ENCODE measurements at places on chromosomes 7 and 10.

- DNase-seq, result peak; percentile 58
These were observed 930 bp downstream of the GIMAP6 start for GRCh38 chr7:150631084-150631826.

- no peak for DNase-seq
These were observed 14.8 kb downstream of the BBS9 start for GRCh38 chr7:33143996-33144718.

GRCh38 chr7:147798001-147798400, 792.6 kb upstream of the C7orf33 start:
- DNase-seq, result no peak

- no peak for DNase-seq
These were observed 8.8 kb upstream of the GET4 start for GRCh38 chr7:867406-868188.

GRCh38 chr10:61752111-61753011, 89.6 kb downstream of the CABCOCO1 start:
- DNase-seq, result no peak

GRCh38 chr10:77422491-77423338, 214.9 kb downstream of the KCNMA1 start:
- DNase-seq, result no peak

GRCh38 chr10:3210251-3210877, 37.8 kb upstream of the PITRM1 start:
- no peak for DNase-seq

DNA sequence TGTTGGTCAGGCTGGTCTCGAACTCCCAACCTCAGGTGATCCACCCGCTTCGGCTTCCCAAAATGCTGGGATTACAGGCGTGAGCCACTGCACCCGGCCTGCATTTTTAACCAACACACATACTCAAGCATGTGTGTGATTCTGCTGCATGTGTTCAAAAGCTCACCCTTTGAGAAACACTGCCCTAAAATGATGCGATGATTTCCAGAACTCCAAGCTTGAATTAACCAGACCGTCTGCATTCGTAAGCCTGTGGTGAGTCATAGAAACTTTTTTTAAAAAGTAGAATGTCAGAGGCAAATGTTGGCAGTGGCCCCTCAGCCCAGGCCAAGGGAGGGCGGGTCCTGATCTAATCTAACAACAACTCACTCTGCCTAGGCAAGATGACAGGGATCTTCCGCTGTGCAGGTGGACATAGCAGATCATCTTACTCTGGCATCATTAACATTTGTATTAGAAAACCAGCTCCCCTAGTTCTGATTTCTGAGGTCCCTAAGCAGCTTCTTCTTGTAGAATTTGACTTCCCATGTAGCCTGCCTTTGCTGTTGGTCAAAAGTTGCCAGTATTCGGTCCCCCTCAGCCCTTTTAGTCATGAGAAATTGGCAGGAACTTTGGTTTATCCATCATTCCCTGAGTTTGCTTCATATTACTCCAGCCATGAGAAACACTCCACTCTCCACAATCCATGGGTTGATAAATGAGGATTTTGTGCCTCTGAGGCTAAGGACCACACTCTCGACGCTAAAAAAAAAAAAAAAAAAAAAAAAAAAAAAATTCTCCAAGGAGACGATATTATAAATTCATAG, 190.4 kb downstream of the SKIDA1 start:
- DNase-seq, result no peak

DNA sequence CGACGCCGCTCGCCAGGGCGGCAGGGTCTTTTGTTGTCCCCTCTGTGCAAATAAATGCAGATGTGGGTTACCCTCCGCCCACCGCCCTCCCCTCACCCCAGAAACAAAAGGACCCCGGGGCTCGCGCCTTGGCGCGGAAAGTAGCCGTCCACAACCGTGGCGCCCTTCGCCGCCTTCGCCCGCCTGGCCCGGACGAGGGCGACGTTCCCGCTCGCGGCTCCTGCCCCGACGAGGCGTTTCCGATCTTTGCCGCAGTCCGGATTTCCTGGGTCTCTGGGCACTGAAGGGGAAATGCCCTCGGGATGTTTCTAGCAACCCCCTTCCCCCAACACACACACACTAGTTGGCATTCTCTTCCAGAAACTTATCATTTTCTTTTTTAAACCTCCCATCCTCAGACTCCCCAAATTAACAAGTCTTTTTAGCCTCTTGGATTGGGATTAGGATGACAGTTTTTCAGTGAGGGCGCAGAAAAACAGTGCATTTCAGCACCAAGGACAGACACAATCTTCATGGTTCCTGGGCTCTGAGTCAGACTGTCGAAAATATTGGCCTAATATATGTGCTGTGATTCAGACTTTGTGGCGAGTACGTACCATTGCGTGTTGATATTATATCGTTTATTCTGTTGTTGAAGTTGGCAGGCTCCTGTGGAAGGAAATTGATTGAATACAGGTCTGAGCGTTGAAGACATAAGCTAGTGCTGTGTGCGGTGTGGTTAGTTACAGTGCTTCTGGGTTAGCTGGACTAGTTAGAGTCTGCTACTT, 771 bp downstream of the PHYHIPL start:
- no peak for DNase-seq

DNA sequence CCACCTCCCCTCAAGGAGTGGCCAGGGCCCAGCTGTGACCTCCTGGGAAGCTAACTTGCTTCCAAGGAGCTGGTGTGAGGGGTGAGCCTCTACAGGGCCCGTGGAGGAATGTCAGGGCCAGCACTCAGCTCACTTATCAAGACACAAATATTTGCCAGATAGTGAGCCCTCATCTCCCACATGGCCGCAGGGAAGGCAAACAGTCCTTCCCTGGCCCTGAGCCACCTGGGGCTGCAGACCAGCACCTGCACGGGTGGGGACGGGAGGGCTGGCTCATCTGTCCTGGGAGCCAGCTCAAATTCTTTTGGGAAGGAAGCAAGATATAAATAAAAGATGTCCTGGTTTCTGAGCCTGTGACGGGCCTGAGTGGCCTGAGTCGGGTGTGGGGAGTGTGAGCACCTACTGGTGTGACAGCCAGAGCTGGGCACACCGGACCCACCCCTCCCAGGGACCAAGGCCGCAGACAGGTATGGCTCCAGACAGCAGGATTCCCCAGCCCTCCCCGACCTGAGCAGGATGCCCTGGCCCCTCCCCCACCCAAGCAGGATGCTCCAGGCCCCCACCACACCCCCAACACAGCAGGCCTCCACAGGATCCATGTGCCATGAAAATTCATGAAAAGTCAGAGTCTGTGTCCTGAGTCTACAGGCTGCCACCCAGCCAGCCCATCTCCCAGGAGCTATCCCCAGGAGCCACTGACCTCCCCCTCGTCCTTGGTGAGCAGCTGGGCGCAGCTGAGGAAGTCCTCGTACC, 148.0 kb downstream of the MAPK8 start:
- no peak for DNase-seq

- DNase-seq, result no peak
These were observed 138.3 kb downstream of the ZMIZ1 start for GRCh38 chr10:79207096-79207357.

GRCh38 chr10:102399217-102400021, 3.9 kb downstream of the NFKB2 start:
- DNase-seq, result peak; percentile 88

- DNase-seq, result no peak
These were observed 165.5 kb downstream of the SNX13 start for GRCh38 chr7:17774716-17775288.

DNA sequence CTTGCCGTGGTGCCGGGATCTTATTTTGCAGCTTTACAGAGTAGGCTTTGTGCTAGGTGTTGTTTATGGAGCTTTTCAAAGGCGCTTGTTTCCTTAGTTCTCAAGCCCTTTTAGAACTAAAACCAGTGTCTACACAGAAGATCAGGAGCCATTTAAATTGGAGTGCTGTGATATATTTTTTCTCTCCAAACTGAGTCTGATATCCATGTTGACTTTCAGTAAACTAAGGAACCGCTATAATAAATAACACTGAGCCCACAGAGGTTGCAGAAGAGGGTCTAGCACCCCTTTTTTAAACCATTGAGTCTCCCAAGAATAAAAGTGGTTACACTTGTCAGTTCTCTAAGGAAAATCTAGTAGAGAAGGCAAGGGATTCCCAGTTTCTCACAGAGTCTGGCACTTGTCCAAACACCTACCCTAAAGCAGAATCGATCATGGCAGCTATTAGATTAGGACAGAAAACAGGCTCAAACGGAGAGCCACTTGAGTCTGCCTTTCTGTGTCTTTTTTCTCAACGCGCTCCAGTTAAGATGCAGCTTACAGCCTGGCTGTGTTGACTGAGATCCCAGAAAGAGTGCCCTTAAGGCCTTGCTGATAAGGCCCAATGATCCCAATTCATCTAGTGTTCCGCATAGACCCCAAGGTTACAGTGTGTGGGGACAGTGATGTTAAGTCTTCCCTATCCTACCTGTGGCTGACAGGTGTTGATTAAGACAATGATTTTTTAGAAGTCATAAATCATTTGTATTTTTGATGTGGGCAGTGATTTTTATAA, 804 bp downstream of the TMEM106B start:
- DNase-seq, result no peak

- DNase-seq, result no peak
These were observed 76.1 kb downstream of the CYP26A1 start for GRCh38 chr10:93149761-93150160.

DNA sequence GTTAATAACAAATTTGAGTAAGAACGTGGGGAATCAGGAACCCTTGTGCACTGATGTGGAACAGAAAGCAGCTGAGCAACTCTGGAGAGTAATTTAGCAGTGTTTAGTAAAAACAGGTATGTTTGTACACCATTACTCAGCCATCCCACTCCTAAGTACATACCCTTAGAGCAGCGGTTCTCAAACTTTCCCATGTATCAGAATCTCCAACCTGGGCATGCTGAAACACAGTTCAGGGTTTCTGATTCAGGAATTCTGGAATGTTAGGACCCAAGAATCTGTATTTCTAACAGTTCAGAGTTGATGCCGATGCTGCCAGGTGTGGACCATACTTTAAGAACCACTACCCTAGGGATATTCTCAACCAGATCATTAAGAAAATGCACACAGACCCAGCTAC, 5.1 kb downstream of the SGMS1 start:
- no peak for DNase-seq

DNA sequence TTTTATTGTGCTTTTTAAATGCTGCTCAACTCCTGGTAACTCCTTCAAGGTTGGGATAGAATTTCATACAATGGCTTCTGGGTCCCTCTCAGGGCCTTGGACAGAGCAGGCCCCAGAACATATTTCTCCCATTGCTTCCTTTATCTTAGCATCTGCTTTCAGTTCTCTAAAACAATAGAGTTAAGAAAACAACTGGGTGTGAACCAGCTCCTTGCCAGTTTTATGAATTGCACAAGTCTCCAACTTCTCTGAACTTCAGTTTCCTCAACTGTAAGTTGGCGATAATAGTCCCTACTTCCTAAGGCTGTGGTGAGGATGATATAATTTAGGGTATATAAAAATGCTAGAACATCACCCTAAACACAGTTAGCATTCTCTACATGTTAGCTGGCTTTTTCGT, 77.0 kb upstream of the INHBA start:
- no peak for DNase-seq

- no peak for DNase-seq
These were observed 98.9 kb downstream of the ANKRD61 start for GRCh38 chr7:6130007-6130587.

- no peak for DNase-seq
These were observed 40.9 kb upstream of the ZNF365 start for GRCh38 chr10:62333135-62333889.

- DNase-seq, result no peak
These were observed 117.6 kb downstream of the HTR7 start for GRCh38 chr10:90740265-90740664.

GRCh38 chr7:105489409-105489808, 32.7 kb downstream of the PUS7 start:
- no peak for DNase-seq

- DNase-seq, result no peak
These were observed 137.6 kb upstream of the MAGI2 start for GRCh38 chr7:79590916-79591623.

Data from stimulated activated naive CD4-positive, alpha-beta T cell (primary cell).